ENCODE measurements at places on chromosomes 7 and 10.

- DNase-seq, result no peak
Measured at GRCh38 chr7:29095631-29096445, 50.5 kb downstream of the CPVL start.

- no peak for DNase-seq
Measured at GRCh38 chr10:97575127-97575668, 2.6 kb downstream of the ANKRD2 start.

DNA sequence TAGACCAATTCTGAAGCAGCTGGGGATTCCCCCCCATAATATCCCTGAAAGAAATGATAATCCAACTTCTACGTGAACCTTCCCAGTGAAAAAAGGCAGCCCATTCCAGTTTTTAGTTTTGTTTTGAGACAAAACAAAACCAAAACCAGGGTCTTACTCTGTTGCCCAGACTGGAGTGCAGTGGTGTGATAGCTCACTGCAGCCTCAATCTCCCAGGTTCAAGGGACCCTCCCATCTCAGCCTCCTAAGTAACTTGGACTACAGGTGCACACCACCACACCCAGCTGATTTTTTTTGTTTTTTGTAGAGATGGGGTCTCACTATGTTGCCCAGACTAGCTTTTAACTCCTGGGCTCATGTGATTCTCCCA is 12.5 kb upstream of the ARPC1A start:
- DNase-seq, result no peak

DNA sequence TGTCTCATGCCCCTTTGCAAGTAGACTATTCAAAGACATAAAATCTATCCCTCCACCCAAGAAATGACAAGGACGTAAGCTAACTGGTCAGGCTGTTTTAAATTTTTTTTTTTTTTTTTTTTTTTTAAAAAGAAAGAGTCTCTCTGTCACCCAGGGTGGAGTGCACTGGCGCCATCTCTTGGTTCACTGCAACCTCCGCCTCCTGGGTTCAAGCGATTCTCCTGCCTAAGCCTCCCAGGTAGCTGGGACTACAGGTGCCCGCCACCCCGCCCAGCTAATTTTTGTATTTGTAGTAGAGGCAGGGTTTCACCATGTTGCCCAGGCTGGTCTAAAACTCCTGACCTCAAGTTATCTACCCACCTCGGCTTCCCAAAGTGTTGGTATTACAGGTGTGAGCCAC is 11.2 kb downstream of the TRA2A start:
- no peak for DNase-seq

- DNase-seq, result no peak
Measured at GRCh38 chr7:23514755-23515154, 17.0 kb downstream of the TRA2A start.
